Hematopoietic multipotent progenitor cell treated with erythropoietin and hydrocortisone succinate and interleukin-3 and kit ligand, for 8 days (in vitro differentiated cells): ENCODE measurements at places on chromosomes 7 and 10.

DNA sequence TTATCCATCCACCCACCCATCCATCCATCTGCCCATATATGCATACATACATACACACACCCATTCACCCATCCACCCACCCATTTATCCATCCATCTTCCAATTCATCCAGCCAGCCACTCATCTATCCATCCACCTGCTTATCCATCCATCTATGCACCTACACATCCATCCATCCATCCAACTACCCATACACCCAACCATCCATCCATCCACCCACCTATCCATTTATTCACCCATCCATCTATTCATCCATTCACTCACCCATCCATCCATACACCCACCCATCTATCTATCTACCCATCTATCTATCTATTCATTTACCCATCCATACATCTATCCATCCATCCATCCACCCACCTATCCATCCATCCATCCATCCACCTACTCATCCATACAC is 17.3 kb downstream of the TMEM72 start:
- DNase-seq, result no peak

GRCh38 chr7:15667991-15668390 is 18.5 kb downstream of the MEOX2 start:
- DNase-seq, result no peak

GRCh38 chr10:133537546-133538545 is 10.7 kb downstream of the CYP2E1 start:
- no peak for DNase-seq

GRCh38 chr10:1607466-1607865 is 129.9 kb downstream of the ADARB2 start:
- DNase-seq, result no peak

- DNase-seq, result peak; percentile 53
Observed at GRCh38 chr7:49852619-49853462, 79.4 kb downstream of the VWC2 start.

DNA sequence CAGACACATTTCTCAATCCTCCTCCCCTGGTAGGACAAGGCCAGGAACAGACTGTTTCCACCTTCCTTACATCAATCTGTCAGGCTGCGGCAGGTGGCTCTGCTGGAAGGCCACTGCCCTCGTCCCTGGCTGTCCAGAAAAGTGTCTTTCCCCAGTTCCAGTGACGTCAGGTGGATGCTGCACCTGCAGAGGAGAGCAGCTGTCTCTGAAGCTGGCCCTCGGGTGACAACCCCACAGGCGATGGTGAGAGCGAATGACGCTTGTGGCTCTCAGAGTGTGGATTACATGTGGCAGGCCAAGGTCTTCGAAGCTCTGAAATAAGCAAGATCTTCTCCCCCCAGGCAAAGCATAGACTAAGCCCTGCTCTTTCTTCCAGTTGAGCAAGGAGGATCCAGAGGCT is 146.9 kb upstream of the RET start:
- DNase-seq, result no peak

DNA sequence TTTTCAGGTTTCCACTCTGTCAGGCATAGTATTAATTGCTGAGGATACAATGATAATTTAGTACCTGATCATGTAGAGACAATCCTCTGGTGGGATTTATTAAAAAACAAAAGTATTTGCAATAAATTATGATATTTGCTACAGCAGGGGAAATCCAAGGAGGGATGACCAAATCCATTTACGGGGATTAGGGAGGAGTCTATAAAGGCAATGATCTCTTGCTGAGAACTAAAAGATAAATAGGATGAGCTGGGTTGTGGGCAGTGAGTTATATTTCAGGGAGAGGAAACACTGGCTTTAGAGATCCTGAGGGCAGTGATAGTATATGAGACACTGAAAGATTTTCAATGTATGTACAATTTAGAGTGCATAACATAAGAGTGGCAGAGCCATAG is 305.5 kb downstream of the GPR37 start:
- no peak for DNase-seq

- DNase-seq, result no peak
Observed at GRCh38 chr7:101465131-101465530, 102.5 kb downstream of the COL26A1 start.

DNA sequence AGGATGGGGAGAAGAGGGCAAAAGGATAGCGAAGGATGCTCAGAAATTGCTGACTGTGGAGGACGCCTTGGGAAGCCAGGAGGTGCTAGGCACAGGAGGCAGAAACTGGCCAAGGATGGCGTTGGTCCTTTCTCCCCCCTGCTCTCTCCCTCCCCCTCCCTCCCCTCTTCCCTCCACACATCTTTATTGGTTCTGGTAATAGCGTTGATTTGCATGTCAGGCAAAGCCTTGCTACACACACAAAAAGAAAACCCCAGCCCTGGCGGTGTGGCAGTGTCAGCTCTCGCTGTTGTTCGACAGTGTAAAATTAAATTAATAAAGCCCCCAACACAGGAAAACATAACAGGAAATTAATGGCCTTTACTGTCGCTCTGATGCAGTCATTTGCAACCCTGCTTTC is 47.2 kb downstream of the PAX2 start:
- DNase-seq, result no peak

- DNase-seq, result peak; percentile 2
Observed at GRCh38 chr7:98467570-98468312, 66.9 kb upstream of the BAIAP2L1 start.

- no peak for DNase-seq
Observed at GRCh38 chr10:79270466-79271246, 76.6 kb upstream of the PPIF start.

GRCh38 chr10:77601488-77601887 is 36.1 kb downstream of the KCNMA1 start:
- no peak for DNase-seq

GRCh38 chr10:113780681-113781250 is 29.3 kb downstream of the PLEKHS1 start:
- no peak for DNase-seq

DNA sequence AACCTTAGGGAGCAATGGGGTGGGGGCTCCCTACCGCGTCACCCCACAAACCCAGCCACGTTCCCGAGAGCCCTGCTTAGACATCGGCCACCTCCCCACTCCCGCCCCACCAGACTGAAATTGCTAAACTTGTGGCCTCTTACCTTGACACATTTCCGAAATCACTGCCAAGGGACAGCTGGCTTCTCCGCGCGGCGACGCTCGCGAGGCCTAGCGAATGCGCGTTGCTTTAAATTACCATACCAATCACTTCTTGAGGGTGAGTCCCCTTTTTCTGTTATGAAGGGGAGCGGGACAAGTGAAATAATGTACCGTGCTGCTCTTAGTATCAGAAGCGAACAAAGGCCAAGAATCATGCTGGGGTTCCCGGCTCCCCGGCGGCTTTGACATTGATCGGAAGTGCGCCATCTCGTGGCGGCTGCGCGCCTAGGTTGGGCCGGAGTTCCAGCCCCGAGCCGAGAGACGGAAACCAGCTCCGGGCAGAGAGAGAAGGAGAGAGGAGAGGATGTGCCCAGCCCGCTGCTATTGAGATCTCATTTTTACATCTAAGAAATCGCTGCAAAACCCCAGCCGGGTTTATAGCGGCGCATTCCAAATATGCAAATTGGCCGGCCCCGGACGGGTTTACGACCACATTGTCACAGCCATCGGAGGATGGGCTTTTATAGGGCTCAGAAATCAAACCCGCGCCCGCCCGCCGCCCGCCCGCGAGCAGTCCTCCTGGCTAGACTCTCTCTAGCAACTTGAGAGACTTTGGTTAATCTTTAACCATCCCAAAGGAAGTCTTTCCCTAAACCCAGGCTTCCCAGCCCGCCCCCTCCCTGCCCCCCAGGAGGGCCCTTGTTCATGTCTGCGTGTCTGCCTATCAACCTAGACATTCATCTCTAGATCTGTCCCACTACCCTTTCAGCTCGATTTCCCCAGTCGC is 5.3 kb downstream of the HOXA11 start:
- peak; percentile 68 for DNase-seq

GRCh38 chr7:115178835-115179234 is 256.9 kb downstream of the MDFIC start:
- no peak for DNase-seq

DNA sequence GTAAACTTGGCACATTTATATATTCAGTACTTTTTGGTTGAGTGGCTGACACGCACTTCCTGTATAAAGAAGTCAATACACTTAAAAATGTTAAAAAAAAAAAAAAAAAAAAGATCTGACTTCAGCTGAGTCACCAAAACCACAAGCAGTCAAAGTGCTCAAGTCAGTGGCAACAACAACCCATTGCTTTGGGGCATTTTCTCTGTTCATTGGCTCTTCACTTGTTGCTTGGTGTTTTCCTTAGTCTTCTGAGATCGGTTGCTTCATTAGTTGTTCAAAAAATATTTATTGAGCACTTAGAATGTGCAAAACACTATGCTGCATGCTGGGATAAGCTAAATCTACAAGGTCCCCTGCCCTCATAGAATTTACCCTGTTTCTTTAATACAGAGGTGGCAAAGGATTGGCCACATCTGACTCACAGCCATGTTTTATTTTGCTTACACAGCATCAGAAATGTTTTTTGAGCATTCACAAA is 63.7 kb downstream of the ZNRF2 start:
- DNase-seq, result peak; percentile 89

DNA sequence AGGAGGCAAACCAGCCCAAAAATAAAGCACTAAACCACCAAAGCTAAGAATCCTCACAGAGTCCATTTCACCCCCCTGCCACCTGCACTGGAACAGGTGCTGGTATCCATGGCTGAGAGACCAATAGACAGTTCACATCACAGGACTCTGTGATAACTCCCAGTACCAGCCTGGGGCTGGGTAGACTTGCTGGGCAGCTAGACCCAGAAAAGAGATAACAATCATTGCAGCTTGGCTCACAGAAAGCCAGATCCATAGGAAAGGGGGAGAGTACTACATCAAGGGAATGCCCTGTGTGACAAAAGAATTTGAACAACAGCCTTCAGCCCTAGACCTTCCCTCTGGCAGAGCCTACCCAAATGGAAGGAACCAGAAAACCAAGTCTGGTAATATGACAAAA is 13.6 kb upstream of the SLC25A28 start:
- no peak for DNase-seq

DNA sequence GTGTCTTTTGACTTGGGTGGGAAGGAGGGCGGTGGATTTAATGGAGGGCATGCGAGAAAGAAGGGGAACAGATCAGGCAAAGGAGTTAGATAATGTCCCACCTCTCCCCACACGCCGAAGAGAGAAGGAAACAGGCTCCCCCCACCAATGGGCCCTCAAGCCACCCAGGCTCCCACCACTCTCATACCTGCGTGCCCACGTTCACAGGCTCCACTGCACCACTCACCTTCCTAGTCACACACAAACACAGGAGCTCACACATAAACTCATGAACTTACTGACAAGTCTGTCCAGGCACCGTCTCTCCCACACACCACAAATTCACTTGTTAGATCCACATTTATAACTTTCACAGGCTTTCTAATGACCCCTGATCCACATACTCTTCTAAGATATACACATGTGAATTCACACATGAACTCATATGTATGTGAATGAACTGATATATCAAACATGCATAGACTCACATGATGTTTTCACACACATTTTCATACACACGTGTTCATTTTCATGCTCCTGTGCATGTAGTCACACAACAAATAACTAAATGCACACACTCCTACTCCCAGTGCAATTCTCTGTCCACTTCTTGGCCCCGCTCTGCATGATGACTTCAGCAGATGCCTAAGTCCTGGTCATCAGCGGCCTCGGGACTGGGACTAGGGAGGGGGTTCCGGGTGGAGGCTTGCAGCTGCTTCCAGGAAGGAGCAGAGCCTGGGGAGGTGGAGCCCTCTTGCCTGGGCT is 1.5 kb downstream of the LZTS2 start:
- peak; percentile 36 for DNase-seq

GRCh38 chr10:86715156-86715795 is 41.1 kb upstream of the BMPR1A start:
- DNase-seq, result no peak

GRCh38 chr10:26780793-26781601 is 79.8 kb downstream of the ABI1 start:
- DNase-seq, result no peak

GRCh38 chr7:158685693-158686092 is 18.9 kb downstream of the NCAPG2 start:
- no peak for DNase-seq

- peak; percentile 10 for DNase-seq
Observed at GRCh38 chr10:31319602-31320549, 860 bp downstream of the ZEB1 start.

DNA sequence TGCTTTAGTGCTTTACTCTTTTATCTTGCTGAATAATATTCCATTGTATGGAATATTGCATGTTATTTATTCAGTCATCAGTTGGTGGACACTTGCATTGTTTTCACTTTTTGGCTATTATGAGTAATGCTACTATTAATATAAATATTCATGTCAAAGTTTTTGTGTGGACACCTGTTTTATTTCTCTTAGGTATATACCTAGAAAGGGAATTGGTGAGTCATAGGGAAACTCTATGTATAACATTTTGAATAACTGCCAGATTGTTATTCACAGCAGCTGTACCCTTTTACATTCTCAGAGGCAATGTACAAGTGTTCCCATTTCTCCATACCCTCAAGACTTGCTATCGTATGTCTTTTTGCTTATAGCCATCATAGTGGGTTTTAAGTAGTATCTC is 268.7 kb downstream of the SEMA3A start:
- no peak for DNase-seq

DNA sequence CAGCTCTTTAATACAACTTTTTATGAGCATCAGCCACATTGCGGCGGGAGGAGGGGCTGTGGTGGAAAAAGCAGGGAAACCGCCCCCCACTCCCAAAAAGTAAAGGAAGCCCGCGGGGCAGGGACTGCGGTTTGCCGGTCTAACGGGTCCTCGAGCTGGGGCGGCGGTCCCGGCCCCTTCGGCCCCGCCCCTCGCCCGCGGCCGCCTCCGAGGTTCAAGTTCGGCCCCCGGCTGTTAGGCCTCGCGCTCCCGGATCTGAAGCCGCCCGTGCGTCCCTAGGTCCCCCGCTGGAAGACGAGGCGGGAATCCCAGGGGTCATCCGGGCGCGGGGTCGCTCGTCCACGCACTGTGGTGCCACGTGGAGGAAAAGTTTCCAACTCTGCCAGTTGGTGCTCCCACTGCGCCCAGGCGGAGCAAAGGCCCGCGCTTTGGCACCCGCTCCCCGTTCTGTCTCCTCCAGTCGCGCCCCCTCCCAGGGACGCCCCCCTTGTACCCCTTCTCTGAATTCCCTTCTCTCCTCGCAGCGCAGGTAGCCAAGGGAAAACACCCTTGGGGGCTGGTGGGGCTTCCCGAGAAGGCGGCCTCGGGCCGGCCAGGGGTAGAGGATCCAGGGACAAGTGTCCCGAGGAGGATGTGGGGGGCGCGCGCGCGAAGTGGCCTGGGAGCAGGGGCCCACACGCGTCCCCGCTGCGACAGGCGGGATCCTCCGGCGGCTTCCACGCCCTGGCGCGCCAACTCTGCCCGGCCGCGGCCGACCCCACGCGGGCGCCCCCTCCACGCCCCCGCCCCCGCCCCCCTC is 798 bp upstream of the AUTS2 start:
- peak; percentile 47 for DNase-seq

- no peak for DNase-seq
Observed at GRCh38 chr10:71294091-71294561, 24.9 kb upstream of the SLC29A3 start.
